GM12891 (cell line): ENCODE measurements at places on chromosomes 11 and 22.

DNA sequence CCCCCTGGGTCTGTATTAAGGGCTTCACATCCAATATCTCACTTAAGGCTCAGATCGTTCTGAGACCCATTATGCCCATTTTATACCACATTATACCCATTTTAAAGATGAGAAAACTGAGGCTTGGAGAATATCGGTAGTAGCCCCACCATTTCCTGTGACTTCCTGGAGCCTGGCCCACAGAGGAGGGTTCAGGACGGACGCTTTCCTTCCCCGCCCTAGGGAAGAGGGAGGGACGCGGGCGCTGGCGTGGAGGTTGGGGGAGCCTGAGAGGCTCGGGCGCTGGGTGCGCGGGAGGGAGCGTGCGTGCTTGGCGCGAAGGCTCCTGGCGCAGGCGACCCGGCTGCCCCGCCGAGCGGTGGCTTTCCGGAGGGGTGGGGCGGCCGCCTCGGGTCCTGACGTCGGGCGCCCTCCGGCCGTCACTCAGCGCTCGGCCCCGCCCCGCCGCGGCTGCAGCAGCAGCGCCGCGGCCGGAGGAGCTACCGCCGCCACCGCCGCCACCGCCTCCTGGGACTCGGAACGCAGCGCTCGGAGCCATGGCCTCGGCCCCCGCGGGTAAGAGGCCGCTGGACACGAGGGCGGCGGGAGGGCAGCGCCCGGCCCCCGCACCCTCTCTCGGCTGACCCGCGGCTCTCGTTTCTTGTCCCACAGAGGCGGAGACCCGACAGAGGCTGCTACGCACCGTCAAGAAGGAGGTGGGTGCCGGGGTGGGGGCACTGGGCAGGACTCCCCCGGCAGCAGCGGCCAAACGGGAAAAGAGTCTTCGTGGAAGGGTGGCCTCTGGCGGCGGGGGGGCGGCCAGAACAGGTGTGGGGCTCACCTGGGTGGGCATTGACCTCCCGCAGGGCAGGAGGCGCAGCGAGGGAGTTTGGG is at the start of gene SGSM1:
Gene SGSM1, plus strand, starts transcription at position 422 of the 873 bp plus-strand sequence. Its CDS starts 115 bp downstream, at position 537.
- DNase-seq, result peak; percentile 90

- DNase-seq, result no peak
These were observed 53.0 kb downstream of the RELT start for GRCh38 chr11:73429121-73429750.

- no peak for DNase-seq
These were observed 57.2 kb upstream of the OR4C15 start for GRCh38 chr11:55497068-55497467.

- peak; percentile 52 for DNase-seq
These were observed at the start of gene MAPK8IP2 for GRCh38 chr22:50600538-50600937. Gene MAPK8IP2, plus strand, starts transcription at chr22:50600793. Its CDS starts 26 bp downstream, at chr22:50600819.

DNA sequence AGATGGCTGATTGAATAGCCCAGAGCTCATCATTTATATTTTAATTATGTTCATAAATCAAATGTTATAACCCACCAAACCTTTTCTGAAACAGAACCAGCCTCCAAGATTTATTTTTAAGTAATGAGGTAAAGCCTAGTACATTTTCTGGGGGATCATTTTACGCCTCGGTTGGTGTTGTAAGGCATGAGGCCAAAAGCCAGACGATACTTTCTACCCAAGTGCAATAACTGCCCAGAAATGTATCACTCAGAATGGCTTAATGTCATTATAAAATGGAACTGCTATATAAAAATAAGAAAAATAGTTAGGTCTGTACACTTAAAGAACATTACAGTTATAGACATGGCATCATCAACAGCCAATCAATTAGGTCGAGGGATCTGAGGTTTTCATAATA is 283.3 kb downstream of the CADM1 start:
- no peak for DNase-seq

- DNase-seq, result no peak
These were observed 20.2 kb upstream of the SHISAL1 start for GRCh38 chr22:44332946-44333345.

- no peak for DNase-seq
These were observed 8.7 kb downstream of the EHD1 start for GRCh38 chr11:64869571-64870175.

DNA sequence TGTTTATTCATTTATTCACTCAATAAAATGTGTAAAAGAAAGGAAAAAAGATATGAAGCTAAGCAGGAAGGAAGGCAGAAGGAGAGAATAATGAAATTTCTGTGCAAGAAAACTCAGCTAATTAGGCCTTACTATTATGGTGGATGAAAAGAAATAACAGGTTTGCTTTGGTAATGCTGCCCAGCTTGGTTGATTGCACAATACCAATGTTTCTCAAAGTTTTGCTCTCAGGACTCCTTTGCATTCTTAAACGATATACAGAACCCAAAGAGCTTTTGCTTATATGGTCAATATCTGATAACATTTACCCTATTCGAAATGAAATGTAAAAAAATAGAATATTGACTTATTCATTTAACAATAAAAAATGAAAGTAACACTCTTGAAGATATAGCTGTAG is 7.3 kb upstream of the CTSC start:
- no peak for DNase-seq

DNA sequence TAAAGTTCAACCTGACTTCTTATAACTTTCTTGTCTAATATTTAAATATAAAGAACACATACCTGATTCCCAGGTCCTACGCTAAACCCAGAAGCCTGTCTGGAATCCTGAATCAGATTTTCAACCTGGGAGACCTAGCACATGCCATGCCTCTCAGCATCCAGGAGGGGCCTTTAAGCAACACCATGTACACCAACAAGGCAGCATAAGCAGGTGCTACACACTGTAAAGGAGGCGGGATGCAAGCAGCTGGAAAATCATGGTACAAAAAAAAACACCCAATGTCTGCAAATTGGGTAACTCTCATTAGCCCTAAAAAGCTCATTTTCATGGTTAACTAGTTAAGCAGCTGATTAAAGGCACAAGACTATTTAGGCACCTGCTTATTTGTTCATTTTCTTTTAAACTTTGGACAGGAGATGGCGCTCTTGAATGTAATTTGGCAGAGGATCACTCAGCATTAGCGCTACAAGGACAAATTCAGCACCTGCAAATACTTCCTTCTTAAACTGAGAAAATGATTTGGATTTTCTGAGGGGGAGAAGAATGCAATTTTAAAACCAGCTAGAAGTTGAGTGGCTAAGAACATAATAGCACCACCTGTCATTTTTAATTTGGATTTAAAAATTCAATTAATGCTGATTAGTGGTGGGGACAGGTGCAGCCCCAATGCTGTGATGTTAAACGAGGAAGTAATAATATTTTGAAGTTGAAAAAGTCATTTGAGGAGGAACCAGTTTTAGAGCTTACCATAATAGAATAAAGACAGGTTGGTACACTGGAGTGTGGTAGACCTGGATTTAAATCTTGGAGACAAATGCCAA is 104.0 kb downstream of the FAR1 start:
- DNase-seq, result no peak

- no peak for DNase-seq
These were observed 39.6 kb downstream of the NARS2 start for GRCh38 chr11:78535027-78535426.

GRCh38 chr11:87020764-87021365 is 16.9 kb upstream of the TMEM135 start:
- no peak for DNase-seq
